ENCODE measurements at places on chromosomes 1 and 21.

DNA sequence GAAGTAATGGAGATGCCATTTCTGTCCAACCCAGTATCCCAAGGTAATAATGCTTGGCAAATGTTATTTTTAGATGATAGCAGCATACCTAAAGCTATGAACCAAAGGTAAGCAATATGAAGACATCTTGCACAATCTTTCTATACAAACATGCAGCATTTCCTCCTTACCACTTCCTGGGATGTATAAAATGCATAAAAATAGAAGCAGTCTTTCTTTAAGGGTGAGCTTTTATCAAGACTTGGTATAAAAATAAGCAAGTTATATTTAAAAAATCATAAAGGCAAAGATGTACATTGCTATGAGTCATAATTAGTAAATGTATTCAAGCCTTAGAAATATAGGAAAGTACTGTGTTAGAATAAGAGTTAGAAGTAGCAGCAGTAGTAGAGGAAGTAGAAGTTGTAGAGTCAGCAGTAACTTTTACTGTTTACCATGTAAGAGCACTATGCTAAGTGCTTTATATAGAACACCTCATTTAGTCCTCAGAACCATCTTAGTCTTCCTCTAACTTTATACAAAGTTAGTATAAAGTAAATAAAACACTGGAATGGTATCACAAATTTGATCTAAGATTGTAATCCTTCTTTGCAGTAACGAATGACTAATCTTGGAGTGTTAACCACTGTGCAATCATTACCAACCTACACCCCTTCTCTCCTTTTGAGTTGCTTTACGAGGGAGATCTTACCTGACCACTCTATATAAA is 371.3 kb downstream of the VAV3 start:
- no peak for DNase-seq

GRCh38 chr1:211378844-211379243 is 52.2 kb downstream of the TRAF5 start:
- peak; percentile 48 for DNase-seq

- no peak for DNase-seq
Observed at GRCh38 chr1:43308635-43309404, 8.0 kb downstream of the TIE1 start.

- no peak for DNase-seq
Observed at GRCh38 chr1:86101616-86102015, 55.0 kb downstream of the COL24A1 start.

DNA sequence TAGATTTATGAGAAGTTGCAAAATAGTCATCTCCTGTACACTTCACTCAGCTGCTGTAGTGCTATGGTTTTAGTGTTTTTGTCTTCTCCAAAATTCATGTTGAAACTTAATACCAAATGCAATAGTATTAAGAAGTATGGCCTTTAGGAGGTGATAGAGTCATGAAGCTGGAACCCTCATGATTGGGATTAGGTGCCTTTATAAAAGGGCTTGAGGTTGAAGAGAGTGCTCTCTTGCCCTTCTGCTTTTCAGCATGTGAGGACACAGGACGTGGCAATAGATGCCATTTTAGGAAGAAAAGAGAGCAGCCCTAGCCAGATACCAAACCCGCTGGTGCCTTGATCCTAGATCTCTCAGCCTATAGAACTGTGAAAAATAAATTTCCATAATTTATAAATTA is 87.6 kb downstream of the CTH start:
- no peak for DNase-seq

DNA sequence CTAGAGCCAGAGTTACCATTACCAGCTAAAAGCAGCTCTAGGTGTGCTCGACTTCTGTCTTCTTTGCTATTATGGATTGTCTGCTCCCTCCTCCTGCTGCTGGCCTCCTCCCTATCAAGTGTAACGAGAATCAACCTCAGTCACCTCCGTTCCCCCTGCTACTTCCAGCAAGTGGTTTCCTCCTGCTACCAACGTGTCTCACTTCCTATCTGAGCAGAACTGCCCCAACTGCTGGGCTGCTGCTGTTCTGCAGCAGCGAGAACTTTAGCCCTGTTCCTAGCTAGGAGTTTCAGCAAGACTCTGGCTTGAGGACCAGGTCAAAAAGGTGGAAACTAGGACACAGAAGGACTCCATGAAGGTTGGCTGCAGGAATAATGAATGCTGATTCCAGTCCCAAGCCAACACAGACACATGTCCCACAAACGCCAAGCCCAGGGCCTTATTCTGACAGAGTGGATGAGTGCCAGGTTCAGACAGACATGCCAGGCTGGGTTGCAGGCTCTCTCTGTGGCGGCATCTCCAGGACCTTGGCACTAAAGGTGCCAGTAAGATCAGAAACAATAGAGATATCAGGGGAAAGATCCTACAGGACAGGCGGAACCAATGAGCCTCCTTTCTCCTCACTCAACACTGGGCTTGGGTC is 46.9 kb downstream of the CD34 start:
- DNase-seq: no peak

- DNase-seq: no peak
Observed at GRCh38 chr1:87246436-87246835, 82.2 kb upstream of the LMO4 start.

DNA sequence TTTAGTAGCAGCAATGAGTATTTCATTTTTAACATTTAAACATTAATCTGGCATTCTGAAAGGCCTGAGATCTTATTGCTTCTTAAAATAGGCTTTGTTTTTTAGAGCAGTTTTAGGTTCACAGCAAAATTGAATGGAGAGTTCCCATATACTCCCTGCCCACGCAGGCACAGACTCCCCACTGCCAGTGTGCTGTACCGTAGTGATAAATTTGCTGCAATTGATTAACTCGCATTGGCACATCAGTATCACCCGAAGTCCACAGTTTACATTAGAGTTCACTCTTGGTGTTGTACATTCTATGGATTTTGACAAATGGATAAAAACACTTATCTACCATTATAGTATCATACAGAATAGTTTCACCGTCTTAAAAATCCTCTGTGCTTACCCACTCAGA is 71.8 kb upstream of the ERRFI1 start:
- no peak for DNase-seq

DNA sequence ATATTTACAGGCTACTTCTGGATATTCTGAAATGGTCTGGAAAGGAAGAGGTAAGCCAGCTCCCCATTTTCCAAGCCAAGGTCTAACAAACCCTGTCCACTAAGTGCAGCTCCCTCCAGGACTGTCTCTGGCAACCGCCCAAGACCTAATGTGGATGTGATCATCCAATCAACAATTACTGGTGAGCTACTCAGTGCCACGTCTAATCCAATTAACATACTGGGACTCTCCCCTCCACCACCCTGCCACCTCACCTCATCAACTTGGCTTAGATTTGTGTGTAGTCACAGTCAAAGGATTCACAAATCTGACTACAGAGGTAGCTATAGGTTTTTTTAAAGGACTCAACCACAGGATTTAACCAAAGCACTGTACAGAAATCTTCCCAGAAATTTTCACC is 25.4 kb upstream of the S100A7 start:
- DNase-seq: no peak

GRCh38 chr1:89203166-89203565 is 4.4 kb upstream of the GBP4 start:
- DNase-seq: peak; percentile 27

DNA sequence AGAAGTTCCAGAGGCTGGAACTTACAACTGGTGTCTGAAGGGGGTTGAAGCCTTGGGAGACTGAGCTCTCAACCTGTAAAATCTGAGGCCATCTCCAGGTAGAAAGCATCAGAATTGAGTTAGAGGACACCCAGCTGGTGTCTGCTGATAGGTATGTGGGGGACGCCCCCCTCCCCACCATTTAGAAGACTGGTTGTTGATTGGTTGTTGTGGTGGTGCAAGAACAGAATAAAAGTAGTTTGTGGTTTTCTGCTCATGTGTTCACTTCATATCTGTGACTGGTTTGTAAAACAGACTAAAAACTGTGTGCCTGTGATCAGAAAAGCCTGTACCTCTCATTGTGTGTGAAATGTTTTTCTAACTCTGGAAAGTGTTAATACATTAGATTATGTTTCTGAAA is 33.2 kb upstream of the PDE4B start:
- DNase-seq: no peak

- DNase-seq: no peak
Observed at GRCh38 chr1:25256578-25256965, 9.3 kb upstream of the RSRP1 start.

GRCh38 chr1:119797162-119797561 is 14.1 kb downstream of the REG4 start:
- no peak for DNase-seq

GRCh38 chr1:233356705-233356987 is 29.1 kb downstream of the MAP3K21 start:
- no peak for DNase-seq

DNA sequence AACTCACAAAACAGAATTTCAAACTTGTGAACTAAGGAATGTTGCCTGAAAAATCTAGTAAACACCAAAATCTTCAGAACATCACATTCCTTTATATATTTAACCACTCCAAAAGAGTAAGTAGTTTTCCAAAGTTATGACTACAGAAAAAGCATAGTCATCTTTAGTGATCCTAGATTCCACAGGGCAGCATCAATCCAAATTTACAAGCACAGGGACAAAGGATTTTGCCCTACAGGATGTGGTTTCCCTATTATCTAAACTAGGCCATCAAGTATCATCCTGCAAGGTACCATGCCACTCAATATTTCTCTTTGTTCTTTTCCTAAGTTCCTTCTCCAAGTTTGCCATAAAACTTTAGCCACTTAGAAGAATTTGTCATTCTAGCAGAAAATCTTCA is 33.0 kb downstream of the COP1 start:
- DNase-seq: no peak

DNA sequence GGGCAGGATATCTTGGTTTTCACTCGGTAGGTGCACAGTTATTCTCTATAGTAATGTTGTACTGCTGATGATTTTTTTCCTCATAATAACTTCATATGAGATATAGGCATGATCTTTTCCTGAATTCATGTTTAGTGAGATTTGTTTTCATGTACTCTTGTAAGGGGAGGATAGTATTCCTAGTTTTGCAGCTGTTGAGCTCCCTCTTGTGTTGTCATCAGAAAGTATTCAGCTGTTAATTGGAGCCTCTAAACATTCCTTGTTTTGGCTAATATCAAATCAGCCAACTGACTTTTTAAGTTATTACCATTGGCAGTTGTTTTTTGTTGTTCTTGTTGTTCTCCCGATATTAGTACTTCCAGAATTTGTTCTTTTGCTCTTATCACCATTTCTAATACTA is 24.4 kb downstream of the OR10R2 start:
- DNase-seq: no peak

DNA sequence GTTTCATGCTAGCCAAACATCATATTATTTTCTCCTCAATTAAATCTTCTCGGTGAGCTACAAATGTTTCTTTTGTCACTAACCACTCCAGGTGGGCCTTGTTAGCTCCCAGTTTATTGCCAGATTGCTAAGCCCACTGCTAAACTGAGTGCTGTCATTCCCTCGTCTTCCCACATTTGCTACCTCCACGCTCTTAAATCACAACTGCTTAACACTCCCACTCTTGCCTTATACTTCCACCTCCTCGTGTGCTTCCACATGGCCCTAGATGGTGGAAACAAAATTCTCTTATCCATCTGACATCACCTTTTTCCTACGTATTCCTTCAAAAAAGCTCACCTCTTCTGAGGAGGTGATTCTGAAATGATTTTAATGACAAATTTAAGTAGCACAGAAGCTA is 34.6 kb upstream of the AKT3 start:
- DNase-seq: no peak

DNA sequence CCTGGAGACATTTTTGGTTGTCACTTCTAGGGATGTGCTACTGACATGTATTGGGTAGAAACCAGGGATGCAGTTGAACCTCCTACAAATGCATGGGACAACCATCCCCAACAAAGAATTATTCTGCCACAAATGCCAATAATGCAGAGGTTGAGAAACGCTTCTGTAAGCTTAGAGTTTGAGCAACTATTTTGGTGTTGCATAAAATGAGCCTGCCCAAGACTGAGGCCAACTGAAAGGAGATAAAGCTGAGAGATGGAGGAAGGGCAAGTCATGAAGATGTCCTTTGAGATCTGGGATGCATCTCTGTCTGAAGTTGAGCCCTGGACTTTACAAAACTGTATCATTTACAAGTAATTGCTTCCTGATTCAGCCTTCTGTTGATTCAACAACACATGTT is 106.9 kb downstream of the KCNJ15 start:
- DNase-seq: no peak

DNA sequence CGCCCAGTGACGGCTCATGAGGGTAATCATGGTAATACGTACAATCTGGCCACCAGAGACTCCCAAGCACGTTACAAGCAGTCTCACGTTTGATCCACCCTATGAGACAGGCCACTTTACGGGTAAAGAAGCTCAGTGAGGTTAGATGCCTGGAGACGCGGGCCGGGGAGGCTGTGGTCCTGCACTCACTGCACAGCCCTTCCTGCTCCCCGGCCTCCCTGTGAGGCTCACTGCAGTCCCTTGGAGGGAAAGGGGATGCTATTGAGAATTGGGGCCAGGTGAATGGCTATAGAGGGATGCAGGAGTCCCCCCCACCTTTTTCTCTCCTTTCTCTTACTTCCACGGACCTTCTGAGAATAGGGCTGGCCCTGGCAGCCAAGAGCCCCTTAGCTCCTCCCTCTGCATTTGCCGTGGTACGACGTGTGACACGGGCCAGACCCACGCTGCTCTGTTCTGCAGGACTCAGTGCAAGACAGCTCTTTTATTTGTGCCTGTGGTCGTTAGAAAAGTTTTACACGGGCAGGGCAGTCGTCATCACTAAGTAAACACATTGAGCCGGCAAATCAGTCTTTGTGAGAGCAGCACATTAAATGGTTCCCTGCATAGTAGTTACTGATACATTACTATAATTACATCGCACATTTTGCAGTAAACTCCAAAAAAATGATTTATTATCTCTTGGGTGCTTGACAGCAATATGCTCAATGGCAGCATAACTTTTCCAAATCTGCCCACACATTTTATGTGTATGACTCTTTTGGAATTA is 18.8 kb downstream of the KIF26B start:
- DNase-seq: no peak

DNA sequence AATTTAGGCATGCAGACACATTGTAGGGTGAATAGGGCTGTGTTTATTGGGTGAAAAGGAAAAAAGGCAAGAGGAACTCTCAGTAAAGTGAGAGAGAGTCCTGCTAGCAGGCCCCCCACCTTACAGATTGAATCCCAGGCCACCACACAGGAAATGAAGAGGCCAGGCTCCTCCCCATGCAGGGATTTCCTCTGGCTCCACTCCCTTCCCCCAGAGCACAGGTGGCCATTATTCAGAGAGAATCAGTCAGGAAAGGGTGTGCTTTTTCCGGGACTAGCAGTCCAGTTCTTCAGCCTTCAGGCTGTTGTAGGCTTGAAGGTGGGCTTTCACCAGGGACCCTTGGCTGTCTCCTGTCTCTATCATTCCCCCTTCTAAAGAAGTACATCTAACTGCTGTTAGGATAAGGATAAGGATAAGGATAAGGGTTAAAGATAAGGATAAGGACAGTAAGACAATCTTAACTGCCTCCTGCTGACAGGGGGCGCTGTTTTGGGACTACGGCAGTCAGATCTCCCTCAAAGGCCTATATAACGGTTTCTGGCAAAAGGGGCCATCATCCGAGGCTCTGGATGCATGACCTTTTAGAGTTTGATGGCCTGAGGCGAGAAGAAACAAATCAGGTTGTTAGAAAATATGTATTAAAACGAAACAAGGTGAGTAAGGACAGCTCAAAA is 26.3 kb downstream of the ZNF648 start:
- DNase-seq: no peak
